ENCODE measurements at places on chromosomes 7 and 10. TPM values are rescaled to one million over a fixed set of nuclear protein-coding genes. Genes with fewer than 3 reads are reported as not detected.

ITIH5 gene
- total RNA-seq = not detected

DNA sequence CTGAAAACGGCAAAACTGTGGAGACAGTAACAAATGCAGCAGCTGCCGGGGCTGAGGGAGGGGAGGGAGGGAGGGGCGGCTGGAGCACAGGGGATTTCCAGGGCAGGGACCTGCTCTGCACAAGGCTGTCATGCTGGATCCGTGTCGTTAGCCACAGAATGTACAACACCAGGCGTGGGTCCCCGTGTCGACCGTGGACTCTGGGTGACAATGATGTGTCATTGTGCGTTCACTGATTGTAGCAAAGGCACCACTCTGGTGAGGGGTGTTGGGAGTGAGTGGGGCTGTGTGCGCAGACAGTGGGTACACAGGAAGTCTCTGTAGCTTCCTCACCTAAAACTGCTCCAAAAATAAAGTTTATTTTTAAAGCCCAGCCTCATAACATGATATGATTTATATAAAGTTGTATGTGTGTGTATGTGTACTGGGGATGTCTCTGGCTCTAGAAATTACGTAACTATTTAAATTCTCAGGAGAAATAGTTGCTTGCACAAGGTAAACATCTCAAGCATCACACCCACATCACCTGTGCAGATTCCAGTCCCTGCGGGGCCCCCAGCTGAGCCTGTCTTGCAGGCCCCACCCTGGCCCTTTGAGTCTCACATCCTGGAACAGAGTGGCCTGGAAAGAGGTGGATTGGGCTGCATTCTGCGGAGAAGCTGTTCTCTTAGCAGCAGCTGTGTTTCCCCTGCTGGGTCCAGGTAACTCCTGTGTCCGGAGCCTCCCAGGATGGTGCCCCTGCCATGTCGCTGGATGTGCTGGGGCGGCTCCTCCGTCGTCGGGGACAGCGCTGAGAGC lies 135.7 kb downstream of the DYNC2I1 start:
- peaks cover 40% of the 10 kb centered on the region for H3K27me3 ChIP-seq
- H3K4me1 ChIP-seq = peaks cover 10% of the 10 kb centered on the region
- no peaks in the 10 kb centered on the region for H3K36me3 ChIP-seq
- H3K27ac ChIP-seq = no peak overlapping the region
- no peak for DNase-seq

DNA sequence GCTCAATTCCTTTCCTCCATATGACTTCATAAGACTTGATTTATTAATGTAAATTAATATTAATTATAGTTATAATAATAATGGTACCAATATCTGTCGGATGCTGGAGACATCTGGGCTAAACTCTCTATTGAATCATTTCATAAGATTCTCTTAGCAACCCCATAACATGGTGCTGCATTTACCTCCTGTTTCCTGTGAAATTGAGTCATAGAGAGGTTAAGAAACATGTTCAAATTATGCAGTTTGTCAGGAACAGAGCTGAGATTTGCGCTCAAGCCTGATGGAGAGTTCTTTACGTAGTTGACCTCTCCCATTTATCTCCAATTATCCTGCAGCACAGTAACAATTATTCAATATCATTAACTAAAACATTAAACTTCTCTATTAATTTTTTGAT lies 621.8 kb upstream of the FZD8 start:
- H3K36me3 ChIP-seq = no peaks in the 10 kb centered on the region
- DNase-seq = no peak
- no peaks in the 10 kb centered on the region for H3K27me3 ChIP-seq
- H3K4me3 ChIP-seq = no peak overlapping the region

GRCh38 chr10:110706690-110707098 lies 62.6 kb downstream of the RBM20 start:
- no peaks in the 10 kb centered on the region for H3K4me1 ChIP-seq
- no peak overlapping the region for H3K4me3 ChIP-seq
- H3K27me3 ChIP-seq = no peaks in the 10 kb centered on the region
- DNase-seq = no peak

ASB15 gene
- not detected for total RNA-seq

GRCh38 chr7:30206491-30206890 lies 71.7 kb downstream of the MTURN start:
- no peak overlapping the region for H3K27ac ChIP-seq
- H3K27me3 ChIP-seq = peaks cover 2% of the 10 kb centered on the region
- DNase-seq = no peak

DNA sequence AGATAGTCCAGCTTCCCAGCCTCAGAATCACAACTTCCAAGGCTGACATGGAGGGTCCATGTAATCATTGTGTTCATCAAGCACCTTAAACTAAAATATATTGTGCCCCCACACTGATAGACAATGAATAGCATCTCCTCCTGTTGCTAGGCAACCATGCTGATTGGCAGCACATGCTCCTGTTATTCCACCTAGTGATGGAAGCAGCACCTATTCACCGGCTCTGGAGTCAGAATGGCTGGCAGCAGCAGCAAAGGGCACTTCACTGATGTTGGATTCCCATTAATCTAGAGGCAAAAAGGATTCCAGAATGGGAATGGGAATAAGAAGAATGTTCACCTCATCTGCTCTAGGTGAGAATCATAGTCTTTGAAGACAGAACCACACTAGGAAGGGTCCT lies 55.0 kb downstream of the RELN start:
- no peak for DNase-seq
- H3K27ac ChIP-seq = no peak overlapping the region
- H3K27me3 ChIP-seq = peaks cover 7% of the 10 kb centered on the region
- no peaks in the 10 kb centered on the region for H3K36me3 ChIP-seq
- H3K4me1 ChIP-seq = no peaks in the 10 kb centered on the region
- no peak overlapping the region for H3K4me3 ChIP-seq

DNA sequence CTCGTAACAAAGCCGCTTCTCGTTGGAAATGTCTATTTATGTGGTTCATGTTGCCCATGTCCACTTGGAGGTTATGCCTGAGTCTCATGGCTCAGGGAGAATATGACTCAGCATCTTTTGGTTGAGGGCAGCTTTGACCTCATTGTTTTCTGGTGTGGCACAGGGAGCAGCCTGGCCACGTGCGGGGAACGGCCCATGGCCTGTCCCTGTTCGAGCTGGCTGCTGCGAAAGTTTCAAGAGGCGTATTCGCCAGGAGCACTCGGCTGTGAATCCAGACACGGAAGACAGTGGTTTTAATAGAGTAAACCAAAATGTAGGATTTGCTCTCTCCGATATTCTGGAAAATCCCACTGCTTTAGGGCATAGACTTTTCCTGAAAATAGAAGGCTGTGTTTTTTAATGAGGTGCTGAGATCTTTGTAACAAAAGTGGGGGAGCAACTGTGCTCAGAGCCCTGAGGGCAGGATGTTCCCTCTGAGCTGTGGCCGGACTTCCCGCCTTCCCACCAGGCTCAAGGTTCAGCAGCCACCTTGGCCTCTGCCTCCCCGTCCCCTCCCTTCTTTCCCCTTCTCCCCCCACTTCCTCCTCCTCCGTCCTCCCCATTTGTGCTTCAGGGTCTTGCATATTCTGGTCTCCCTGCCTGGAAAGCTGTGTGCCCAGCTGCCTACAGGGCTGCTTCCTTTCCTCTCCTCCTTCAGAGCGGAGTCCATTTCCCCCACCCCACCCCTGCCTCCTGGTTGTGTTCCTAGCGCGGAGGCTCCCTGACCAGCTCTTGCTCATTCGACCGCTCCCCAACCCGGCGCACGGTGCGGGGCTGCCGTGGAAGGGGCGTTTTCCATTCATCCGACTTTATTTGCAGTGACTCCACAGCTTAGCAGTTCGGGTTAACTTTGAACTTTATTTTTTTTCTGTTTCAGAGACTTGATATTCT lies 642.0 kb downstream of the SDK1 start:
- H3K36me3 ChIP-seq = no peaks in the 10 kb centered on the region
- H3K4me1 ChIP-seq = no peaks in the 10 kb centered on the region
- no peak for DNase-seq

- peaks cover 73% of the 10 kb centered on the region for H3K27me3 ChIP-seq
- no peaks in the 10 kb centered on the region for H3K36me3 ChIP-seq
- no peak for DNase-seq
Observed at GRCh38 chr10:117546020-117546580, 3.6 kb downstream of the EMX2 start.

GRCh38 chr10:62554632-62555199 lies 180.5 kb downstream of the ZNF365 start:
- H3K27me3 ChIP-seq = peaks cover 12% of the 10 kb centered on the region
- H3K4me3 ChIP-seq = no peak overlapping the region
- no peaks in the 10 kb centered on the region for H3K36me3 ChIP-seq
- H3K4me1 ChIP-seq = no peaks in the 10 kb centered on the region
- no peak overlapping the region for H3K27ac ChIP-seq

CYP3A4 gene
- total RNA-seq = not detected

NODAL gene
- total RNA-seq = not detected

DNA sequence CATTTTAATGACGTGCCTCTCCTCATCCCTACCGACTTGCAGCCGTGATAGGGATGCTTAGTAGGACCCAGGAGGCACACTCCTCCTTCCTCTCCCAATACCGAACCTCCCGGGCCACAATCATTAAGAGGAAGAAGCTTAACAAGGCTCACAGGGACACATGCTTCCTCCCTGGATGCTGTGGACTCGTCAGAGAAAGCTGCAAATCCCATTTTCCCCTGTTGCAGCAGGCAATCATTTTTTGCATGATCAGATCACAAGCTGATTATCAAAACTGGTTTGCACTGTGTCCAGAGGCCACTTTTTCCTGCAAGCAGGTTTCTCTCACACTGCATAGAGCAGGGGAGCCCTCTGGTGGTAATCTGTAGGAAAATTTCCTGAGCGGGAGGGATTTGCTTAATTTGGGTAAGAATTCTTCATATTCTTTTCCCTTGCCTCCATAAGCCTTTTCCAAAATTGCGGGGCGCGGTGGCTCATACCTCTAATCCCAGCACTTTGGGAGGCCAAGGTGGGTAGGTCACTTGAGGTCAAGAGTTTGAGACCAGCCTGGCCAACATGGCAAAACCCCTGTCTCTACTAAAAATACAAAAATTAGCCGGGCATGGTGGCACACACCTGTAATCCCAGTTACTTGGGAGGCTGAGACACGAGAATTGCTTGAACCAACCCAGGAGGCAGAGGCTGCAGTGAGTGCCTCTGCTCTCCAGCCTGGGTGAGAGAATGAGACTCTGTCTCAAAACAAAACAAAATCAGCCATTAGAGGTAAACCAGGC lies 16.1 kb upstream of the LAMB4 start:
- no peak overlapping the region for H3K27ac ChIP-seq
- peak; percentile 71 for DNase-seq
- H3K4me1 ChIP-seq = no peaks in the 10 kb centered on the region

DNA sequence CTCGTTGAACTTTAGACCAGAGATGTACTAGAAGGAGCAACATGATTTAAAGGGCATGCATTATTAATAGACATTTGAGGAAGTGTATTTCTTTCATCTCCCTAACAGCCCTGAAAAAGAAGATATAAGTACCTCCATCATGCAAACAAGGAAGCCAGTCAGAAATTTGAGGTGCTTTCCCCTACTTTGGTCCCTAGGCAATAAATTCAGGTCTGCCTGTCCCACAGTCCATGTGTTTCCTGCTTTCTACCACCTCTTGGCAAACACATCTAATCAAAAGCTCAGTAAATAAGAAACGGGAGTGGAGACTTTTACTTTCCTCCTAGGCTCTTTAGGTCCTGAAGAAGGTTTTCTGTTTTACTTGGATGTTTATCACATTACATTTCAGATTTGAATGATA lies 5.2 kb upstream of the SEMA3C start:
- no peak overlapping the region for H3K4me3 ChIP-seq
- H3K4me1 ChIP-seq = no peaks in the 10 kb centered on the region
- H3K36me3 ChIP-seq = no peaks in the 10 kb centered on the region
- DNase-seq = no peak
- H3K27me3 ChIP-seq = peaks cover 23% of the 10 kb centered on the region
- no peak overlapping the region for H3K27ac ChIP-seq

- H3K4me3 ChIP-seq = no peak overlapping the region
- peaks cover 19% of the 10 kb centered on the region for H3K27me3 ChIP-seq
- no peak overlapping the region for H3K27ac ChIP-seq
- DNase-seq = no peak
- H3K4me1 ChIP-seq = peaks cover 2% of the 10 kb centered on the region
Observed at GRCh38 chr7:156656598-156656997, 16.0 kb downstream of the RNF32 start.

GRCh38 chr10:120605410-120605809 lies 148.4 kb downstream of the PLPP4 start:
- no peaks in the 10 kb centered on the region for H3K36me3 ChIP-seq
- no peak for DNase-seq
- H3K4me1 ChIP-seq = no peaks in the 10 kb centered on the region
- no peak overlapping the region for H3K27ac ChIP-seq
- no peaks in the 10 kb centered on the region for H3K27me3 ChIP-seq

- no peaks in the 10 kb centered on the region for H3K27me3 ChIP-seq
- no peak overlapping the region for H3K4me3 ChIP-seq
- DNase-seq = no peak
- no peaks in the 10 kb centered on the region for H3K4me1 ChIP-seq
Observed at GRCh38 chr7:25288556-25289307, 60.4 kb upstream of the NPVF start.

TMEM26 gene
- total RNA-seq = not detected

GRCh38 chr10:66767707-66768106 lies 158.1 kb upstream of the LRRTM3 start:
- DNase-seq = no peak
- no peaks in the 10 kb centered on the region for H3K4me1 ChIP-seq
- no peaks in the 10 kb centered on the region for H3K27me3 ChIP-seq

CUBN gene
- total RNA-seq = 0.38 TPM

DNA sequence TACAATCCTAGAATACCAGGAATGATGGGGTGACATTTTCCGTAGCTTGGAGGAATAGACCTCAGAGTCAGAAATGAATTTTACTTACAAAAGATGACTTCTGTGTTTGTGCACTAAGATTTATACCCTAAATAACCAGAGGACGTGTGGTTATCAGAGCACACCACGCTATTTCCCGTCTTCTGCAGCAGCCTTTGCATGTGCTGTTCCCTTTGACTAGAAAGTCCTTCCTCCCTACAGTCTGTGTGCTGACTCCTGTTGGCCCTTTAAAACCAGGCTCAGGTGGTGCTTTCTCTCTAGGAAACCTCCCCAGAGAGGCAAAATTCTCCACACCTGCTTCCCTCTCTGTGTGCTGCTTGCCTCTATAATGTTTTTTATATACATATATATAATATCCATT lies 73.3 kb upstream of the SMNDC1 start:
- H3K36me3 ChIP-seq = no peaks in the 10 kb centered on the region
- no peak overlapping the region for H3K4me3 ChIP-seq
- peaks cover 20% of the 10 kb centered on the region for H3K4me1 ChIP-seq
- H3K27ac ChIP-seq = no peak overlapping the region
- DNase-seq = no peak

LIPK gene
- total RNA-seq = not detected

GRCh38 chr7:96710544-96710943 lies 898 bp upstream of the SEM1 start:
- peaks cover 16% of the 10 kb centered on the region for H3K36me3 ChIP-seq
- peak overlapping the region; percentile 92 for H3K4me3 ChIP-seq
- H3K27ac ChIP-seq = no peak overlapping the region
- H3K27me3 ChIP-seq = no peaks in the 10 kb centered on the region

DNA sequence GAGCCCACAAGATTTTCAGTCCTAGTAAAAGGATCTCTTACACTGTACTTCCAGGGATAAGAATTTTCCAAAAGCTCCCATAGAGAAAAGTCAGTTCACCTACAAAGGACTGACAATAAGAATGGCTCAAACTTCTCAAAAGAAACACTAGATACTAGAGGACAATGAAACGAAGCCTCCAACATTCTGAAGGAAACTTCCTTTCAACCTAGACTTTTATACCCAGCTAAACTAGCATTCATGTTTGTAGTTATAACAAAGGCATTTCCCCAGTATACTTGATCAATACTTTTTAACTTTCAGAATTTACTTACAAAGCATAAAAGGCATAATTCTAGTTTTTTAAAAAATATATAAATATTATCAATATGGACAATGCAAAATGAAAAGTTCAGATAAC lies 41.0 kb upstream of the DNAAF5 start:
- no peaks in the 10 kb centered on the region for H3K27me3 ChIP-seq
- H3K36me3 ChIP-seq = peaks cover 47% of the 10 kb centered on the region
- no peaks in the 10 kb centered on the region for H3K4me1 ChIP-seq
- H3K27ac ChIP-seq = no peak overlapping the region
